ENCODE measurements at places on chromosomes 13 and 19. TPM values are rescaled to one million over a fixed set of nuclear protein-coding genes. Genes with fewer than 3 reads are reported as not detected.

The CLEC17A gene
- total RNA-seq: not detected

GRCh38 chr19:19505669-19506326 lies 9.6 kb downstream of the TSSK6 start:
- no peak overlapping the region for H3K4me3 ChIP-seq
- no peaks in the 10 kb centered on the region for H3K27me3 ChIP-seq
- no peaks in the 10 kb centered on the region for H3K4me1 ChIP-seq
- no peak for DNase-seq
- H3K27ac ChIP-seq: no peak overlapping the region

The ONECUT3 gene
- not detected for total RNA-seq

The EFNB2 gene
- 0.14 TPM for total RNA-seq

GRCh38 chr13:74280093-74280794 lies 146.0 kb upstream of the KLF12 start:
- no peaks in the 10 kb centered on the region for H3K36me3 ChIP-seq
- H3K27ac ChIP-seq: no peak overlapping the region
- no peak overlapping the region for H3K4me3 ChIP-seq
- peaks cover 12% of the 10 kb centered on the region for H3K27me3 ChIP-seq

The TGFBR3L gene
- total RNA-seq: 7.7 TPM

DNA sequence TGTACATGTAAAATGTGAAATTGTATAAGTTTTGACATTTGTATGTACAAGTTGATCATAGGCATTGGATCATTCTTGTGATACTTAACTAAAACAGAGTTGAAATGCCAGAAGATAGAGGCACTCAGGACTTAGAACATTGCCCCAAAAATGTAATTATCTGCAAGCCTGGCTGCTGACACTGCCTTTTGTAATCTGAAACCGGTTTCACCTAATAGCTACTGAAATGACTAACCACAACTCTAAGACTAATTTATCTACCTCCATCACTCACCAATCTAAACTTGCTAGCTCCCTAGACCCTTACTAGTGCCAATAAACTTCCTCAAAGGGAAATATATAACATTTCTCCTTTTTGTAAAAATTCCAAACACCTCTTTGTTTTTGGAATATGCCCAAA lies 2596.2 kb downstream of the PCDH9 start:
- H3K27ac ChIP-seq: no peak overlapping the region
- H3K36me3 ChIP-seq: no peaks in the 10 kb centered on the region
- H3K4me3 ChIP-seq: no peak overlapping the region
- no peaks in the 10 kb centered on the region for H3K27me3 ChIP-seq

The CPB2 gene
- total RNA-seq: not detected

- no peak for DNase-seq
- H3K27me3 ChIP-seq: no peaks in the 10 kb centered on the region
- no peak overlapping the region for H3K4me3 ChIP-seq
Observed at GRCh38 chr19:5957170-5957569, 20.8 kb downstream of the RANBP3 start.

DNA sequence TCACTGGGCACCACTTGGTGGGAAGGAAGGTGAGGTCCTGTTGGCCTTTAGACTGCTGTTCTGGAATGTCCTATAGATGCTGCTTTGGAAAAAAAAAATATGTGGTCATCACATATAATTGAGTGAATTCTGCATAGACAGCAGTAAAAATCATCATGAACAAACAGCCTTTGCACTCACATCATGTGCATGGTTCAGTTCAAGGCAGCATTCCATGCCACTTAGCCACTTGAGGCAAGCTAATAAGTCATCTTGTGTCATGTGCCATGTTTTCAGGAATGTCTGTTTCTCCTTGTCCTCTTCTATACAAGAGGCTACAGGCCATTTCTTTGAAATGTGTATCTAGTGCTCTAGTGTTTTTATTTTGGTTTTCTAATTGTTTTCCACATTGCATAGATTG lies 43.9 kb upstream of the TSC22D1 start:
- H3K36me3 ChIP-seq: no peaks in the 10 kb centered on the region
- peaks cover 17% of the 10 kb centered on the region for H3K27me3 ChIP-seq
- no peaks in the 10 kb centered on the region for H3K4me1 ChIP-seq
- DNase-seq: no peak
- no peak overlapping the region for H3K27ac ChIP-seq

The MCEMP1 gene
- not detected for total RNA-seq

The PALM3 gene
- total RNA-seq: not detected

DNA sequence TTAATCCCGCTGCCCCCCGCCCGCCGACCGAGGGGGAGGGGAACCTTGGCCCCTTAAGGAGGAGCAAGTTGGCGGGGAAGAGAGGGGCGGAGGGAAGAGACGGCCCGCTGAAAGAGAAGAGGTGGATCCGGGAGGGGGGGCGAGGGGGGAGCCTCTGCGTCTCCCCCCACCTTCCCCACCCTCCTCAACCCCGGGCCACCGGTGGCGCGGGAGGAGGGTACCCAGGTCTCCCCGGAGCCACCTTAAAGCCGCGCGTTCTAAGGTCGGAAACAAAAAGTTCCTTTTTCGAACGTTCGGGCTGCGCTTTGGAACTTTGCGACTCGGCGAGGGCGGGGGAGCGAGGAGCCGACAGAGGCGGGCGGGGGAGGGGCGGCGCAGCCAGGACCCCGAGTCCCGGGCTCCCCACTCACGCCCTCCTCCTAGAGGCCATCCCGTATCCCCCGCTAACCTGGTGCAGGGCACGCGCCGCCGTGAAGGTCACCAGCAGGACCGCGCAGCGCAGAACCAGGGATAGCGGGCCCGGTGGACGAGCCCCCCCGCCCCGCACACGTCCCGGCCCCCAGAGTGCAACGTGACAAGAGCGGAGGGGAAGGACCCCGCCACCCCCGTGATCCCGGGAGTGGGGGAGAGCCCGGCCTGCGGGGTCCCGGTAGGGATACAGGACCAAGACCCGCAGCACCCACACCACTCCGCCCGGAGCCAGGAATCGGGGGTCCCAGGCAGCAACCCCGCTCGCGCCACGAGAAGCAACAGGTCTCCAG lies 659 bp downstream of the ERF start:
- peak; percentile 82 for DNase-seq
- peak overlapping the region; percentile 68 for H3K4me3 ChIP-seq
- H3K27ac ChIP-seq: peak overlapping the region; percentile 72
- H3K27me3 ChIP-seq: peaks cover 8% of the 10 kb centered on the region
- peaks cover 29% of the 10 kb centered on the region for H3K4me1 ChIP-seq

The ACP7 gene
- total RNA-seq: not detected

The PPM1N gene
- total RNA-seq: 4.5 TPM

GRCh38 chr13:40410315-40410714 lies 256.1 kb downstream of the FOXO1 start:
- no peak overlapping the region for H3K27ac ChIP-seq
- H3K4me1 ChIP-seq: no peaks in the 10 kb centered on the region
- no peak for DNase-seq
- H3K27me3 ChIP-seq: no peaks in the 10 kb centered on the region

The PDE4A gene
- 103 TPM for total RNA-seq

GRCh38 chr19:48844472-48844871 lies 8.2 kb upstream of the HSD17B14 start:
- no peak overlapping the region for H3K4me3 ChIP-seq
- no peak overlapping the region for H3K27ac ChIP-seq
- H3K27me3 ChIP-seq: no peaks in the 10 kb centered on the region
- no peaks in the 10 kb centered on the region for H3K36me3 ChIP-seq
- no peak for DNase-seq
- no peaks in the 10 kb centered on the region for H3K4me1 ChIP-seq

The SMAD9 gene
- not detected for total RNA-seq

The CACNG6 gene
- not detected for total RNA-seq

GRCh38 chr19:23762884-23763711 lies 4.4 kb upstream of the ZNF681 start:
- peaks cover 34% of the 10 kb centered on the region for H3K36me3 ChIP-seq
- no peaks in the 10 kb centered on the region for H3K27me3 ChIP-seq
- H3K4me1 ChIP-seq: peaks cover 25% of the 10 kb centered on the region
- peak overlapping the region; percentile 91 for H3K4me3 ChIP-seq
- DNase-seq: peak; percentile 87

The FCAR gene
- total RNA-seq: not detected

DNA sequence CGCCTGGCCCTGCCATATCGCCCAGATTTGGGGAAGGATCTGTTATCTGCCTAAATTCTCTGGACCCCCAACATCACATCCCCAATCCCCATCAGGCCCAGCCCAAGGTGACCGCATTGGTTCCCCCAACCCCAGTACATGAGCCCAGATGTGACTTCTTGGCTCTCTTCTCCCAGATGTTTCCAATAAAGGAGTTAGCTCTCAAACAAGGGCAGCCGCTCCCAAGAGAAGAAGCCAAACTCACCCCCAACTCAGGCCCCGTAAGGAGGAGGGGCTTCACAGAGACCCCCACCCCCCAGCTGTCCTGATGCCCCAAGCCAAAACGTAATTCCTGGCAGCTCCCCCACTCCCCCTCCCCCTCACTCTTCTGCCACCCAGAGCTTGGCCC lies 6.9 kb downstream of the FBN3 start:
- no peak for DNase-seq
- H3K36me3 ChIP-seq: no peaks in the 10 kb centered on the region
- H3K27ac ChIP-seq: no peak overlapping the region
- peaks cover 16% of the 10 kb centered on the region for H3K27me3 ChIP-seq

Measured in activated CD8-positive, alpha-beta memory T cell treated with anti-CD3 and anti-CD28 coated beads, Interleukin-2, amount 10 ng/mL, durations not matched to agents 7 days and 5 days (primary cell).